ENCODE measurements at places on chromosomes 3 and 15. TPM values are rescaled to one million over a fixed set of nuclear protein-coding genes. Genes with fewer than 3 reads are reported as not detected.

- no peak for DNase-seq
Observed at GRCh38 chr15:59764775-59765174, 75.7 kb upstream of the BNIP2 start.

- no peak for DNase-seq
Observed at GRCh38 chr15:79028411-79028964, 62.1 kb downstream of the RASGRF1 start.

Gene EAF1
- polyA plus RNA-seq: 11.3 TPM

Gene MESP1
- polyA plus RNA-seq: 0.85 TPM

Gene SLC9C1
- polyA plus RNA-seq: 0.42 TPM

Gene PRTG
- polyA plus RNA-seq: 3.2 TPM
